ENCODE measurements at places on chromosomes 16 and 17.
A peak's percentile ranks its signal among the peaks of the same experiment; 100 is the strongest.

DNA sequence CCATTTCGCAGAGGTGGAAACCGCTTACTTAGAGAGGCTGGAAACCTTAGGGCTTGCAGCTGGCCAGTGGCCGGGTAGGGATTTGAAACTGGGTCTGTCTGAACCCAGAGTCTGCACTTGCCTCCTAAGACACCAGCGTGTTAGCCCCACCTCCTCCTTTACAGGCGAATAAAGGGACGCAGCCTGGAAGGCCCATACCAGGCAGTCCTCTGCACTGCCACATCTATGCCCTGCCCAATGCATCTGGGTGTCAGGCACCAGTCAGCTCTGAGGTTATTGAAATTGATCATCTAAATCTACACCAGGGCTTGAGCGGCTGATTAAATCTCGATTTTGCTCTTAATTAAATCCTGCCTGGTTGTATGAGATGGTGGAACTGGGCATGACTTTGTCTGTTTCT lies 19.9 kb upstream of the NAGS start:
- DNase-seq = no peak

GRCh38 chr17:75691801-75692626 lies 24.9 kb downstream of the SAP30BP start:
- no peak for DNase-seq

GRCh38 chr16:73215678-73216377 lies 167.9 kb upstream of the ZFHX3 start:
- DNase-seq = no peak

- DNase-seq = peak; percentile 2
Observed at GRCh38 chr17:36687736-36688135, 86.4 kb downstream of the MRM1 start.

DNA sequence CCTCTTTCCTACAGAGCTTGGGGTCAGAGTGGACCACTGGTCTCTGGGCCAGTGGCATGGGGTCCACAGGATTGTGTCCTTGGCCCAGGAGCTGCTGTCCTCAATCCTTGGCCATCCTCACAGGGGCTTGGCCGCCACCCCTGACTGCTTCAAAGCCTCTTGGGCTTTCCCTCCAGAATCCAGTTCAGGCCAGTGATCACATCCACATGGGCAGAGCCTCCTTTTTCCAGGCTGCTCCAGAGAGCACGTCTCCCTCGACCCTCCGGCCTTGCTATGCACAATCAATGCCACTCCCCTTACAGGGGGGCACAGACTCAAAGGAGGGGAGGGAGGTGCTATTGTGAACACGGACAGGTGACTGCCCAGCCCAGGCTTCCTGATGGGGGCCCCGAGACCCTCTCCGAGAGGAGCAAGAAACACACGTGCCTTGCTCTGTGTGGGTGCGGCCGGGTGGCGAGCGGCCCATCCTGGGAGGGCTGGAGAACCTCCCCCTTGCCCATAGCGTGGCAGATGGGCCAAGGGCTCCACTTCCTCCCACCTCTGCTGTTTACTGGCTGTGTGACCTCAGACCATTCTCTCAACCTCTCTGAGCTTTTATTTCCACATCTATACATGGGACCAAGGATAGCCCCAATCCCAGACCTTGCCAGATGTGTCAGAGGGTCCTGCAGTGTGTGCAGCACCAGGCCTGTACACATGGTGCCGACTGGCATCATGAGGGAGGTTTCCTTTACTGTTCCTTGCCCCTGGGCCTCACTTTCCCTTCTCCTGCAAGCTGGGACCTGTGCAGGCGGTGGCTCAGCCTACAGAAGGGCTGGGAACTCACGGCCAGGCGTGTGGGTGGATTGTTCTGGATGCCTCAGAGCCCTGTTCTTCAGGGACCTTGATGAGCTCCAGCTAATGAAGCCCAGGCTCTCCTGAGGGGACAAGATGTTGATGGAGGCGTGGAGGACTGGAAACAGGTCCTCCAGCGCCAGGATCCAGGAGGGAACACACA lies 229.0 kb upstream of the GSE1 start:
- no peak for DNase-seq

GRCh38 chr17:40951011-40951622 lies 13.7 kb upstream of the KRT23 start:
- DNase-seq = no peak

- DNase-seq = no peak
Observed at GRCh38 chr16:67128417-67128816, 18.7 kb downstream of the PHAF1 start.

- no peak for DNase-seq
Observed at GRCh38 chr16:77172951-77173350, 18.0 kb upstream of the MON1B start.

GRCh38 chr17:57849163-57849873 lies 526 bp downstream of the MRPS23 start:
- DNase-seq = peak; percentile 25

DNA sequence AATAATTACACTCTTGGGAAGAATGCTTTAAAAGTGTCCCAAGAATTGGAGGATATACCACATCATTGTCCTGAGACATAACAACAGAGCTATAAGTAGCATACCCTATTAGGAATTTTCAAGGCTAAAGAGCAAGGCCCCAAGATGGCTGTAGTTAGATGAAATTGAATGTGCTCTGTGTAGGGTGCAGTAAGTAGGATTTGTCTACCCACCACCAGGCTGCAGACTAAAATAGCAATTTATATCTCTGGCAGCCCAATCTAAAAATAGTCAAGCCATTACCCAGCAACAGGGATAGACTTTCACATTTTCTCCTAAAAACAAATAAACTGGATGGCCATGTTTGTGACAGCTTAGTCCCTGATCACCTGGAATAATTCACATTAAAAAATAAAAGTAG lies 5.6 kb downstream of the MMD start:
- DNase-seq = no peak

DNA sequence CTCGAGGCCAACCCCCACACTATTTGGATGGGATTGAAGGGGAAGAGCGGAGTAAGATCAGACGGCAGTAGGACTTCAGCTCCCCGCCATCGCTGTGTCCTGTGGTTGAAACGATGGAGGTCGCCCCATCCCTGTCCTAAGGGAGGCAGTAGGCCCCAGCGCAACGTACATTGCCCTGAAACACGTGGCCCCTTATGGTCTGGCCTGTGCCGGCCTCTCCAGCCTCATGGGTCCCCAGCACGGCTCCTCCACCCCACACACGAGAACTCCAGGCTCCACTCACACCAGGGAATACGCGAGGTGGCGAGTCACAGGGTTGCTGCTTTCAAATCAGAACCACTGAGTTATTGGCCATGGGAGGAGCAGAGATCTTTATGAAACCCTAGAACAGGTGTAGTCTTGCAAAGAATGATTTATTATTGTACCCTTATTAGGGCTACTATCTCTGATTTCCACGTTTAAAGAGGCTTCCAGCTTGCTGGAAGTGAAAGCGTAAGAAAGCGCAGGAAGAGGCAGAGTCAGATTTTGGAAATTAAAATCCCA lies 669 bp upstream of the DCTPP1 start:
- no peak for DNase-seq

- DNase-seq = no peak
Observed at GRCh38 chr17:42843358-42843934, 934 bp upstream of the AOC2 start.

- DNase-seq = no peak
Observed at GRCh38 chr17:11006530-11006929, 168.6 kb upstream of the PIRT start.

GRCh38 chr16:56691885-56692284 lies 9.6 kb downstream of the MT1X start:
- DNase-seq = no peak

DNA sequence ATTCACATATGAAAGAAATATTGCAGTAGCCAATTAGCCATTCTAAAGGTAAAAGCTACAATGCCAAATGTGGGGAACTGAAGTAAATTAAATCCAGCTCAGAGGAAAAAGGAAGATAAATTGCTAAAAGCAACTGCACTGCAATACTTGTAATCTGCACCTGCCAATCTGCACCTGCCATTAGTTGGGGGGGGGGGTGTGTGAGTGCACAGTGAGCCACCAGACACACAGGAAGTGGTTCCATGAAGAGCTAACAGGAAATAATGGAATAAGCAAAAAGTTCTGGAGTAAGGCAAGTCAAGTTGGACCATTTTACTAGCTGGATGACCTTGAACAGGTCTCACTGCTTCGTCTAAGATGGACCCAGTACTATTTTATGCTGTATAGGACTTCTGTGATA lies 191.8 kb downstream of the PARN start:
- no peak for DNase-seq

DNA sequence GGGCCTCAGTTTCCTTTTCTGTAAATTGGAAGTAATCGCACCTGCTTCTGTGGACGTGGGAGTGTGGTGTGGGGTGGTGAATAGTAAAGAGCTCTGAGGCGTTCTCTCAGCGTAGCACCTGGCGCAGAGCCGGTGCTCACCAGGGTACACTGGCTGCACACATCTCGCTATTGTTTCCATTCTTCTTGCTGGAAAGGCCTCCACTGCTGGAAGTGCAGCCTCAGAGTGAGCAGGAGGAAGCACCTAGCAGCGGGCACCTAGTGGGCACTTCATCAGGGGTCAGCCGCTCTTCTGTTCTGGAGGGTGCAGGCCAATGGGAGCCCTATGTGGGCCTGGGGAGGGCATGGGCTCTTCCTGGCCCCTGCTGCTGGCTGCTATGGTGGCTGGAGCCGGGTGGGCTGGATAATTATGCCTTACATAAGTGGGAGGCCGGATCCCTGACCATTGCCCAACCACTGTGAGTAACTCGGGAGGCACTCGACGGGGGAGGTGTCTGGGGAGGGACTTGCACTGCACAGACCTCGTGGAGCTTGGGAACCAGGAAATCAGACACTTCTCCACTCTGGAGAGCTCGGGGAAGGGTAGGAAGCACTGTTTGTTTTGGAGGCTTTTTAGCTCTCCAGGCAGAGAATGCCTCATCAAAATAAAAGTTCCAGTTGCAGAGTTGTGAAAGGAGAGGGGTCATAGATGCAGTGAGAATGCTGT lies 1.7 kb downstream of the MAP2K3 start:
- DNase-seq = peak; percentile 37

- DNase-seq = no peak
Observed at GRCh38 chr16:61654962-61655361, 381.3 kb downstream of the CDH8 start.

DNA sequence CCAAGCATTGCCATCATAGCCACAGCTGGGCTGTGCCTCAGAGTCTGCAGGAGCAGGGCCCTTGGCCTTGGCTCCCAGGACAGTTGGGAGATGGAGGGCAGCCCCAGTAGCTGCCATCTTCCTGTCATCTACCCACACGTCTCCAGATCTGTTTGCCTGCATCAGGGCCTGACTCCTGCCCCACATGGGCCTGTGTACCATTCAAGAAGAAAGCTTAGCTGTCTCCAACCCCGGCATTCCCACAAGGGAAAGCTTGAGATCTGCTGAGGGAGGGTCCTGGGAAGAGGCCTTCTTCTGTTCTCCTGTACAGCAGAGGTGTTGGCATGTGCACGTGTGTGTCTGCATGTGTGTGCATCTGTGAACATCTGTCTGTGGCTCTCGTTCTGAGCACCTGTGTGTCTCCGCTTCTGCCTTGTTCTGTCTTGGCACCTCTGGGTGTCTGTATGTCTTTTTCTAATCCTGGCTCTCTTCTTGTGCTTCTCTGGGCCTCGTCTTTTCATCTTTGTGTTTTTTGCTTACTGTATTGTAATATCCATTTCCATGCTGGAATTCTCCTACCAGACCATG lies 122.2 kb downstream of the MRM1 start:
- no peak for DNase-seq

- DNase-seq = peak; percentile 95
Observed at GRCh38 chr17:42561897-42562387, at the start of gene COASY. COASY (plus strand) TSS chr17:42562148; CDS start chr17:42562623, 475 bp downstream.

- peak; percentile 20 for DNase-seq
Observed at GRCh38 chr16:50311134-50311528, 44.8 kb downstream of the ADCY7 start.

GRCh38 chr16:25010542-25010941 lies 4.6 kb downstream of the ARHGAP17 start:
- no peak for DNase-seq

- no peak for DNase-seq
Observed at GRCh38 chr16:77759201-77759600, 29.2 kb upstream of the VAT1L start.

GRCh38 chr17:28532050-28532960 lies 20.1 kb downstream of the UNC119 start:
- DNase-seq = no peak

DNA sequence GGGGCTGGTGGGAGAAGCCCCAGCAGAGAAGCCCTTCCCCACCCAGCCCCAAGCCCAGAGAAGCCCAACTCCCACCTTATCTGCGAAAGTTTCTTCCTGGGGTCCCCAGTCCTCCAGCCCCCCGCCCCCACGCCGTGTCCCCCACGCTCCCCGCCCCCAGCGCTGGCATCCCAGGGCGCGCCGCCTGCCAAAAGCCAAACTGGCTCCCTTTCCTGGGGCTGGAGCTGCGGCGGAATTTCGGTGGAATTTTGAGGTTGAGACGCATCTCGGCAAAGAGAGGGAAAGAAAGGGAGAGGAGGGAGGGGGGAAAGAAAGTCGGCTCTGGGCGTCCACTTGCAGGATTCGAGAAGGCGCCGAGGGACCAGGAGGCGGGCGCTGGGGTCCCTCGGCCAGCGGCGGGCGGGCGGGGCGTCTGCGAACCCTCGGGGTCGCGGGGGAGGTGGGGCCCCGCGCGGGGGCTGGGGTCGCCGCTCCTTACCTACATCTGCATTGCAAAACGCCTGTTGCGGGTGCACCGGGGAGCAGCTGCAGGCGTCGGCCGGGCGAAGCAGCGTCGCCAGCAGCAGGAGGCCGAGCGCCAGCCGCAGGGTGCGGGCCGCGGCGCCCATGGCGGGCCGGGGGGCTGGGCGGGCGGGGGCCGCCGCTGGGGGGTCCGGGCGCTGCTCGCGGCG lies 571 bp downstream of the TIMP2 start:
- peak; percentile 37 for DNase-seq

DNA sequence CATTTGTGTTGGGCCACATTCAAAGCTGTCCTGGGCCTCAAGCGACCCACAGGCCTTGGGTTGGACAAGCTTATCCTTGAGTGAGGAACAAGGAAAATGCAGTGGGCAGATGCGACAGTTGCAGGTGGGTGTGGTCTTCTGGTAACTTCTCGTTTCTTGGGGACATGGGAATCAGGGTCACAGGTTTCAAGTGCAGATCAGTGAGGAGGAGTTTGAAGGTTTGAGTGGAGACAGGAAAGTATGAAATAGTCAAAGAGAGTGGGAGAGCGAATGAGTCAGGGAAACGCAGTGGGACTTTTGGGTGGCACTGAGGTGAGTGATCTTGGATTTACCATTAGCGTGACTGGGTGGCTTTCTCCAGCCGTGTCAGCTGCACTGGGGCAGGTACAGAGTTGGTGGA lies 15.4 kb upstream of the CCL22 start:
- DNase-seq = no peak

DNA sequence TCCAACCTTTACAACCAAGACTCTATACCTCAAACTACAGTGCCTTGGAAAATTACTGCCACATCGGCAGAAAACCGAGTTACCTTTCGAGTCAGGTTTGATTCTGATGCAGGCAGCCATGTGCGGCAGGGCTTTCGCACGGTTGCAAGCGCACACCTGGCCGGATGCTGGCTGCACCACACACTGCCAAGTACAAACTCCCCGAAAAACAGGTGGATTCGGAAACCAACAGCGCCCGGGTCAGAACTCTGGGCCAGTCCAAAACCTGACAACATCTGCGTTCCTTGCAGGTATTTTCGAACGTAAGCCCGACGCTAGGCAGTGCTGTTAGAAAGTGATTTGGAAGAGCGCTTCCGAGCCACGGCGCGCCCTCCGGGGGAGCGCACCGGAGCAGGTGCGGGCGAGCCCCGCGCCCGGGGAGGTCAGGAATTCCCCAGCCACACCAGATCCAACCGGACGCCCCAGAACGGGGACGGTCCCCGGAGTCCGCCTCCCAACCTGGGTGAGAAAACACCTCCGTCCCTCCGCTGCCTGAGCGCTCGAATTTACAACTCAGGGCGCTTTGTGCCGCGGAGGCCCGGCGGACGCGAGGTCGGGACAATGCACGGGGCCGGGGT lies 1.2 kb downstream of the USP7 start:
- DNase-seq = peak; percentile 79

- DNase-seq = no peak
Observed at GRCh38 chr17:6444571-6445335, 498 bp downstream of the PIMREG start.

Data from activated naive CD4-positive, alpha-beta T cell treated with anti-CD3 and anti-CD28 coated beads, Interleukin-2, amount 10 ng/mL, durations not matched to agents 7 days and 5 days (primary cell).